ENCODE measurements at places on chromosomes 7 and 10. TPM values are rescaled to one million over a fixed set of nuclear protein-coding genes. Genes with fewer than 3 reads are reported as not detected.

PRR15 gene
- polyA plus RNA-seq: 9.2 TPM

CRHR2 gene
- not detected for polyA plus RNA-seq

ADCYAP1R1 gene
- not detected for polyA plus RNA-seq

ICA1 gene
- not detected for polyA plus RNA-seq

SLC26A5 gene
- not detected for polyA plus RNA-seq

MACC1 gene
- polyA plus RNA-seq: 0.03 TPM

GOLGA7B gene
- polyA plus RNA-seq: not detected

LAMB4 gene
- polyA plus RNA-seq: 0.08 TPM

MNX1 gene
- polyA plus RNA-seq: not detected

SPDYE2B gene
- polyA plus RNA-seq: 0.20 TPM

FBXL13 gene
- polyA plus RNA-seq: 0.24 TPM

FRMD4A gene
- polyA plus RNA-seq: 11.9 TPM

MYOZ1 gene
- polyA plus RNA-seq: 0.39 TPM

GTPBP10 gene
- polyA plus RNA-seq: 21.8 TPM

TMEM176A gene
- polyA plus RNA-seq: not detected

PPRC1 gene
- 22.6 TPM for polyA plus RNA-seq

PRKAR2B gene
- polyA plus RNA-seq: 0.89 TPM

CLDN15 gene
- 0.81 TPM for polyA plus RNA-seq

PAX4 gene
- not detected for polyA plus RNA-seq

MSANTD7 gene
- 7.4 TPM for polyA plus RNA-seq

RNF32 gene
- polyA plus RNA-seq: 1.8 TPM

POLR2J3 gene
- 61.2 TPM for polyA plus RNA-seq

MSMB gene
- not detected for polyA plus RNA-seq

LEP gene
- 0.09 TPM for polyA plus RNA-seq

HMX3 gene
- polyA plus RNA-seq: not detected

ZPBP gene
- not detected for polyA plus RNA-seq

All from GM23248 (cell line).